ENCODE measurements at places on chromosomes 4 and X.

- no peak for DNase-seq
Observed at GRCh38 chr4:170242471-170242870, 152.7 kb upstream of the AADAT start.

DNA sequence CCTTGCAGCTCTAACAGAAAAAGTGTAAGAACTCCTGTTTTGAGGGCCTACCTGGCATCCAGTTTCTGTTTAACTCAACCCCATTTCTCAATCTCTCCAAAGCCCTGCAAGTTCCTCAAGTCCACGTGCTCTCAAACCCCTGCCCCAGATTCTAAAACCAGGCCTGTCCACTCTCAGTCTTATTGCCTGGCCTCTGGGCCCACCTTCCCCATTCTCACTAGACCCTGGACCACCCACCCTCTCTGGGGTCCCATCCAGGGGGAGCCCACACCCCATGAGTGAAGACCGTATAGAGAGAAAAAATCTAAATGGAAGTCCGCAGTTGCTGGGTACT lies 58.3 kb downstream of the TLR10 start:
- DNase-seq, result no peak

DNA sequence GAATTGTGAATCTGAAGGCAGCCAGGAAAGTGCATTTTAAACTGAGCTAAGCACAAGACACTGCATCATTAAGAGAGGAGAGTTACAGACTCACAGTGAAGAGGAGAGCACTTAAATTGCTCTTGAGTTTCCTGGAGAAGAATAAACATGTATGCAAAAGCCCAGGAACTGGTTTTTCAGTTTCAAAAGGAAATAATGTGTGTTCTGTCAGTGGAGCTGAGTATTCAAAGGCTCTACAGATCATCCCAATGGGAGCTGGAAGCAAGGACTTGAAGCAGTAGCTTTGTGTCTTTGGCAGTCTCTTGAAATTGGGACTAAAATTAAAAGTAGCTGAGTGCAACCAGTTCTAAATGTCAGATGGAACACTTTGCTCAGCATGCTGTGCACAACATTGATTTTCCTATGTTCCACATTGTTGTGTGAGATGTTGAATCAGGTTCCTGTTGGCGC lies 147.5 kb upstream of the ANK2 start:
- no peak for DNase-seq

GRCh38 chr4:163332526-163333406 lies at the start of gene NPY1R:
Gene NPY1R, minus strand, starts transcription at chr4:163332596. Its CDS starts 6,042 bp downstream, at chr4:163326554.
- DNase-seq, result peak; percentile 87

GRCh38 chr4:88040707-88041106 lies 33.3 kb downstream of the PKD2 start:
- no peak for DNase-seq

DNA sequence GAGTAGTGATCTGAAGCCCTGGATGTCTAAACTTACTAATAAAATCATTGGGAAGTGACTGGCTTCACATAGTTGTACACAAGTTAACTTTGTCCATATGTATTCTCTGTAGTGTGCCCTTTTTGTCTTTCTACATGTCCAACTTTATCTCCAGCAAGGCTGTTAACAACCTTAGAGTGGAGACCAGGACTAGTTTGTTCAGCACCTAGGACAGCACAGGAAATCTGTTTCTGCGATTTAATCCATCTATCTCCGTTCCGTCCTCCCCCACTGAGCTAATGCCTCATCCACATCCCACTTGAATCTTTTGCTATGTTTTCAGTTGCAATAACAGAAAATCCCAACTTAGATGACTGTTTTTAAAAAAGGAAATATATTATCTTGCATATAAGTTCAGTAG lies 3.4 kb upstream of the ARR3 start:
- DNase-seq, result no peak

DNA sequence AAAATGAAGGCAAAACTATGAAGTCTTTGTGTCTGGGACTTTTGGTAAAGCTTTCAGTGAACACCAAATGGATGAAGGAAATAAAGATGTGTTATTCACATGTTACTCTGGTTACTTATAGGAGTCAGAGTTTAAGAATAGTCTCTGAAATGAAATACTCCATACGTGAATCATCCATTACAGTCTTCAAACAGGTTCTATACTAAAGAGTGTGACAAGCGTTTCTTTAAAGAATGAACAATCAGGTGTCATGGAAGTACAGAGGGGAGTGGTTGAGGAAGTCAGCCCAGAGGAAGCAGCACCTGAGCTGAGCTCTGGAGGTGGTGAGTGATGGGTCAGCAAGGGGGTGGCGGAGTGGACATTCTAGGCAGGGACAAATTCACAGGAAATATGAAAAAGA lies 41.8 kb upstream of the SORBS2 start:
- DNase-seq, result no peak

GRCh38 chr4:100969925-100970324 lies 377.4 kb downstream of the PPP3CA start:
- no peak for DNase-seq

DNA sequence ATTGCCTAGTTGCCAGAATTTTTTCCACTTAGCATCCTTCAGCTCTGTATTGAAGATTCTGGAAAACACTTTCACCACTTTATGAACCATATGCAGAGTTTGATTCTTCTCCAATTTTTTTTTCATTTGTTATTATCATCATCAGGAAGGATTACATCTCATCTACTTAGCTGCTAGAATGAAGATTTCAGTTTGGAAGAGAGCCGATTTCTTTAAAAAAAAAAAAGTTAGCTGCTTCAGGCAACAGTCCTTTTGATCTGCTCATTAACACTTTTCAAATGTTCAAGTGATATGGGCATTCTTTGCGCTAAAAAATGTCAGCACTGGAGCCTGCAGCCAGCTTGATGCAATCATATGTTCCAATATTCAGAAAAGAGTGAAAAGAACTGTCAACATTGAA lies 76.2 kb downstream of the ANTXR2 start:
- no peak for DNase-seq

- no peak for DNase-seq
Observed at GRCh38 chrX:30659421-30659820, 6.2 kb downstream of the GK start.

GRCh38 chrX:97806946-97807345 lies 923.2 kb downstream of the RPA4 start:
- DNase-seq, result no peak

DNA sequence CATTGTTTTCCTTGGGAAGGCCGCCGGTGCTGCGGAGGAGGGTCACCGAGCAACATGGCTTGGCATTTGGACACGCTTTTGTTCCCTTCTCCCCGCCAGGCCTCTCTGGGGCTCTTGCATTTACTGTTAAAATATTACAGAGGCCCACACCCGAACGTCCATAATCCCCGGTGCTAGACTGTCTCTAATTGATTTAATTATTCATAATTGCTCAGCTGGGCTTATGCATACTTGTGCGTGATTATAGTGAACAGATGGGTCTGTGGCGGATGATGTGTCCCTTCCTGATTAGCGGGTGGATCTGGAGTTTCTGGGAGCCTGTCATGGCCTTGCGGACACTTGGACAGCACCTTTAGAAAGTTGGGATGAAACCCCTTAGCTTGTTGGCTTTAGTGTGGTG lies 100.2 kb upstream of the MSX1 start:
- DNase-seq, result no peak

DNA sequence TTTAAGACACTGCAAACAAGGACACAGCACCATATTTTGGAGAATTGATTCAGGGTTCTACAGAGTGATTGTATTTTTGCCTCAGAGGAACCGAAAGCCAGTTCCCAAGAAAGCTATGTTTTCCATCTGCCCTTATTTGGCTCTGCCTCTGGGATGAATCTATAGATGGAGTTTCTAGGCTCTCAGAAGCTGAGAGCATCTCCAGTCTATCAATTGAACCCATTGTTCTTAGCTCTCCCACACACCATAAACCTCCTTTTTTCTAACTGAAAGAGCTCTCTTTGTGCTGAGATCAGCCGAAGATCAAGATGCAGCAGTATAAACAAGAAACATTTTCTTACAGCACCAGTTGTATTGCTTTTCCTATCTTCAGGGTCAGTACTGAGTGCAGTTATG lies 16.9 kb downstream of the PLP1 start:
- DNase-seq, result no peak

DNA sequence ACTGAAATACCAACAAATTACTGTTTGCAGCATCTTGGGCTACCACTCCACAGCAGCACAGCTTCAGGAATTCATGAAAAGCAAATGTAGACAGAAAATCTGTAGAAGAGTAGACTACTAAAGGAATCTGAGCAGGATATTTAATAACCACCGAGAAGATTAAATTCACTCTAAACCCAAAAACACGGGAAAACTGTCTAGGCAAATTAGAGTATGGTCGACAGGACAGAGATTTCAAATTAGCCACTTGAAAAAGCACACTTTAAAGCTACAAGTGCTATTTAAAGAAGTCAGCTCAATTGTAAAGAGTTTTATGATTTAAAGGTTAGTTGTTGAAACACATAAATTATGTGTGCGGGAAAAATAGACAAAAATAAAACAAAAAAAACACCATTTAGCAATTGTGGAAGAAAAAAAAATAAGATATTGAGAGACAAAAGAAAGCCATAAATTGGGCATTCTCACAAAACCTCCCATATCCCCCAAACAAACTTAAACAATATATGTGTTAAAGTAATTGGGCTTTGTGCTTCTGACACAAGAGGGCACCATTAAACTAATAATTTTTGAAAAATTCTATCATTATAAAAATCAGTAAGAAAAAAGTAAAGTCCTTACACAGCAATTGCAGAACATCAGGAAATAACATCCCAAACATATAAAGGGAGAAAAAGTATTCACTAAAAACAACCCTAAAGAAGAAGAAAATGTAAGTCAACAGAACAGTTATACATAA lies 880.8 kb downstream of the TECRL start:
- DNase-seq, result no peak

GRCh38 chr4:97910005-97910404 lies 233.3 kb downstream of the STPG2 start:
- DNase-seq, result no peak

DNA sequence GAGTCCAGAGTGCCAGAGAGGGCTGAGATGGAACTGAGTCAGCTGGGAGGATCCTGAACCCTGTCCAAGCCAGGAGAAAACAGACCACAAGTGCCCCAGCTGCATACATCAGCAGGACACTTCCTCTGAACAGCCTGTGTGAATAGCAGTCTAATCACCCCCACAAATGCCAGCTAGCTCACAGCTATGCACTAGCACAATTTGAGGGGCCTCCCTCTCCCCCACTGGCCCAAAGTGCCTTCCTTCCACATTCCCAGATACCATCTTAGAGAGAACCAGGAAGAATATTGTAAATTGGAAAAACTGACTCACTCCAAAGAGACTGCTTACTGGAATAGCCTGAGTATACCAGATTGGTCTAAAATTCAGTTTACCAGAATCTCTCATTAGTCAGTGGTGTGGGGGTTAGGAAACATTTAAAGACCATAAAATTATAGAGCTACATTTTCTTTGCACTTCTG lies 292.6 kb upstream of the KLF3 start:
- DNase-seq, result no peak

DNA sequence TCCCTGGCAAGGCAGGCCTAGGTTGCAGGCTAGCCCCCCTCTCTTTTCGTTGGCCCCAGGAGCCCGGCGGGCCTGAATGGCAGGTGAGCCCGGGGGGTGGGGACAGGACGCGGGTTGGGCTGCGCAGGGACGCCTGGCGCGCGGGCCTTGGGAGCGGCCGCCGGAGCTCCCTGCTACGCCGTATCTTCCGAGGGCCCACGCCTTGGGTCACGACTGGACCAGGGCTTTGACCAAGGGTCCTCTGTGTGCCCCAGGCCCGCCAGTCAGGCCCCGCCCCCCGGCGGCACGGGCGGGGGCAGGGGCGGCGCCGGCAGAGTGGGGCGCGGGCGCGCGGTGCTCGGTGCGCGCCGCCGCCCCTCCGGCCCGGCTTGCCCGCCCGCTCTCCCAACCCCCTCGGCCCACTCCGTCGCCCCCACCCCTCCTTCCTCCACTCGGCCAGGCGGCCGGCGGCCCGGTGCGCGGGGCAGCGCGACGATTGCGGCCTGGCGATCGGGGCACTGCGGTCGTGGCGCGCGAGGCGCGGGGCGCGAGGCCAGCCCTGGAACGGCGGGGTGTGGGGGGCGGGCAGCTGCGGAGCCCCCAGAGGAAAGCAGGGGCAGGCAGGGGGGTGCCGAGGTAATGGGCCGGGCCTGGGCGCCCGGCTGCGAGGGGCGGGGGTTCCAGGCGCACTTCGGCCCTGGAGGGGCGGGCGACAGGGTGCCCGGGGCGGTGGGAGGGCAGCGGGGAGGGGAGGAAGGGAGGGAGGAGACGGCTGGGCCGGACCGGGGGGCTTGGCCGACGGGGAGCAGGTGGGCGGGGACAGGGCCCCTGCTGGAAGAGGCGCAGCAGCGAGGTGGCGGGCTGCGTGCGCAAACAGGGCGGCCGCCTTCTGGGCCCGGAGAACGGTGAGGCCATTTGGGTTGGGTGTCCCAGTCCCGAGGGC lies at the start of gene PRRG3:
Gene PRRG3 (plus strand): TSS at position 798 of the 922 bp plus-strand sequence. CDS start 3,357 bp downstream, outside the sequence.
- DNase-seq, result peak; percentile 75

- no peak for DNase-seq
Observed at GRCh38 chr4:61248705-61249104, 48.6 kb downstream of the ADGRL3 start.

- no peak for DNase-seq
Observed at GRCh38 chr4:128579154-128579853, 230.2 kb upstream of the JADE1 start.

- DNase-seq, result no peak
Observed at GRCh38 chrX:122504026-122504425, 680.1 kb upstream of the GRIA3 start.

DNA sequence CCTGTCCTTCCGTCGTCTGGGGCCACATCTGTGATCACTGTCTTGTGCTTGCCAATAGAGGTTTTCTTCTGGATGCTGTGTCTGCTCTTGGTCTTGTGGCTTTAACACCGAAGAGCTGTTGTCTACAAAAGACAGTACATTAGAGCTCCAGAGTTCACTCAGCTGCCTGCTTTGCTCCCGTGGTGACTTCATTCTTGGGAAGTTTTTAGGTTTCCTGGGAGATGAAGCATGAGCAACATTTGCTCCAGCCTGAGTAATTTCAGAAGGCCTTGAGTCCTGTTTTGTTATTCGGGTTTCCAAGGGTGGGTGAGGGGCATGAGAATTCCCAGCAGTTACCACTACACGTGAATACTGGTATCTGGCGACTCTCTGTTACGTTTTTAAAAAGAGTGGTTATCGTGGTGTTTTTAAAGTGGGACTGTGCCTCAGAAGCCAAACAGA lies 189.2 kb downstream of the SHROOM3 start:
- peak; percentile 78 for DNase-seq

DNA sequence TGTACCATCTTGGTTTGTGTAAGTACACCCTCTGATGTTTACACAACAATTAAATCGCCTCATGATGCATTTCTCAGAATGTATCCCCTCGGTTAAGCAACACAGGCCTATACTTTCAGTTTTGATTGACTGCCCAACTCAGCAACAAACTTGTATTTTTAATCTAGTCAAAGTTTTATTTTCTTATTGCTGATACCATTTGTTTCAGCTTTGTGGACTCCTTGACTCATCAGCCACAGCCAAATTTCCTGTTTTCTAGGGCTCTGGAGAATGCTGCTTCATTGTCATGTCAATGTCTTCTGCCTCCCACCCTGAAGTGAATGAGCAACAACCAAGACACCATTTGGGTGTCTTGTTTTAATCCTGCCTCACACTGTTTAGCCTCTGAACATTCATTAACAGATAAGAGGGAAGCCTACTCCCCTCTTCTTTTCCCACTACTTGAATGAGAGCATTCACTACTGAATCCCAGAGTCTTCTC lies 14.0 kb downstream of the BBS12 start:
- DNase-seq, result no peak

- DNase-seq, result no peak
Observed at GRCh38 chrX:105745863-105746262, 76.5 kb upstream of the NRK start.

- no peak for DNase-seq
Observed at GRCh38 chr4:6338175-6338950, 68.7 kb downstream of the WFS1 start.

GRCh38 chrX:20056704-20057103 lies 60.0 kb downstream of the MAP7D2 start:
- no peak for DNase-seq
